ENCODE measurements at places on chromosomes 16 and 17.
A peak's percentile ranks its signal among the peaks of the same experiment; 100 is the strongest.

DNA sequence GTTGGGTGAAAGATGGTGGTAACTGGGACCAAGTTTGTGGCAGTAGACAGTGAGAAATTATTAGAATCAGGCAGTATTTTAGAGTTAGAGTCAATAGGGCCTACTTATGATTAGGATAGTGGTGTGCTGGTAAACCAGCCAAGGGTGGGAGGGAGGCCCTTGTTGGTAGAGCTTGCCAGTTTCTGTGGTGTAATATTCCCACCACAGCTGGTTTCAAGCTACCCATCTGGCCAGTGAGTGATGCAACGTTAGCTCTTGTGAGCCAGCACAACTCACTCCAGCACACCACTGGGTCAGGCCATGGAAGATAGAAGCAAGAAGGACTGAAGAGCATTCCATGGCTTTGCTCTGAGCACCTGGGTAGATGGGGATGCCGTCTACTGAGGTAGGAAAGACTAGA, 34.9 kb downstream of the GNAO1 start:
- DNase-seq: no peak

- DNase-seq: no peak
These were observed 49.3 kb downstream of the USP10 start for GRCh38 chr16:84749072-84749471.

DNA sequence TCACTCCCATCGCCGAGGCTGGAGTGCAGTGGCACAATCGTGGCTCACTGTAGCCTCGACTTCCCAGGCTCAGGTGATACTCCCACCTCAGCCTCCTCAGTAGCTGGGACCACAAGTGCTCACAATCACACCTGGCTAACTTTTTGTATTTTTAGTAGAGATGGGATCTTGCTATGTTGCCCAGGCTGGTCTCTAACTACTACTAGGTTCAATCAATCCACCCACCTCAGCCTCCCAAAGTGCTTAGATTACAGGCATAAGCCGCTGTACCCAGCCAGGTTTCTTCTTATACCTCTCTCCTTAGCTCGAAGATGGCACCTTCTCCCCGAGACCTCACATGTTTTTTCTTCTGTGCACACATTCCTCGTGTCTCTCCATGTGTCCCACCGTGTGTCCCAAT, 3.0 kb downstream of the TSPAN10 start:
- DNase-seq: no peak

- DNase-seq: no peak
These were observed 42.6 kb upstream of the CHMP6 start for GRCh38 chr17:80948976-80949450.

GRCh38 chr17:19724501-19725420, 8.4 kb upstream of the SLC47A2 start:
- peak; percentile 36 for DNase-seq

DNA sequence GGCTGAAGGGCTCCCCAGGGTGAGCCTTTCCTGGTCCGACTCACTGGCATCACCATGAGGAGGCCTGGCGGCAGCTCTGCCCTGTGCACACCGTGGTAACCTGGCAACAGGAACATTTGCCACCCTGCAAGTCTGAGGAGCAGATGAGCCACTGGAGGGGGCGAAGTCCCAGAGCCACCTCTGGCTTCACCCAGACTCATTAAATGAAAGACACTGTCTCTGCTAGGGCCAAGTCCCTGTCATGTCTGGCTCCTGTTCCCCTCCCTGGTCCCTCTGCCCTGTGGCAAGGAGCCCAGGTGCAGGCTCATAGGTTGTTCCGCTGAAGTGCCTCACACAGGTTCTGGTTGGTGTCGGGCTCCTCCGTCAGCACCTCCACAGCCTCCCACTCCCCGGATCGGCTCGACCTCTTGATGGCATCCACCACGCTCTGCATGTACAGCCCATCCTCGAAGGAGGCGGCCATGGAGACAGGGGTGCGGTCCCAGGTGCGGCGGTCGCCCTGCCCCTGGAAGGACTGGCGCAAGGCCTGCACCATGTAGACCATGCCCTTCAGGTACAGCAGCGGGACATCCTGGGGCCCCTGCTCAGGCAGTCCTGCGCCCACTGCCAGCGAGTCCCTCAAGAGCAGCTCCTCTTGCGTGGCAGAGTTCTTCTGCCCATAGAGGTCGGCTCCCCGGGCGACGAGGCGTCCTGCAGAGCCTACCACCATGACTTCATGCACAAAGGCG, 8.4 kb downstream of the C16orf86 start:
- no peak for DNase-seq

DNA sequence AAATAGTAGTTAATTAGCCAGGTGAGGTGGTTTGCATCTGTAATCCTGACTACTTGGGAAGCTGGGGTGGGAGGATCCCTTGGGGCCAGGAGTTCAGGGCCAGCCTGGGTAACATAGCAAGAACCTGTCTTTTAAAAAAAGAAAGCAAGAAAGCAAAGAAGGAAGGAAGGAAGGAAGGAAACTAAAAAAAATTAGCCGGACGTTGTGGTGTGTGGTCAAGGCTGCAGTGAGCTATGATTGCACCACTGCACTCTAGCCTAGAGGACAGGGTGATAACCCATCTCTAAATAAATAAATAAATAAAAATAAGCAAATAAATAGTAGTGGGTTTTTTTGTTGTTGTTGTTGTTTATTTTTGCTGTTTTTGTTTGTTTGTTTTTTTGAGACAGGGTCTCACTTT, 39.3 kb upstream of the MAP2K6 start:
- DNase-seq: no peak

DNA sequence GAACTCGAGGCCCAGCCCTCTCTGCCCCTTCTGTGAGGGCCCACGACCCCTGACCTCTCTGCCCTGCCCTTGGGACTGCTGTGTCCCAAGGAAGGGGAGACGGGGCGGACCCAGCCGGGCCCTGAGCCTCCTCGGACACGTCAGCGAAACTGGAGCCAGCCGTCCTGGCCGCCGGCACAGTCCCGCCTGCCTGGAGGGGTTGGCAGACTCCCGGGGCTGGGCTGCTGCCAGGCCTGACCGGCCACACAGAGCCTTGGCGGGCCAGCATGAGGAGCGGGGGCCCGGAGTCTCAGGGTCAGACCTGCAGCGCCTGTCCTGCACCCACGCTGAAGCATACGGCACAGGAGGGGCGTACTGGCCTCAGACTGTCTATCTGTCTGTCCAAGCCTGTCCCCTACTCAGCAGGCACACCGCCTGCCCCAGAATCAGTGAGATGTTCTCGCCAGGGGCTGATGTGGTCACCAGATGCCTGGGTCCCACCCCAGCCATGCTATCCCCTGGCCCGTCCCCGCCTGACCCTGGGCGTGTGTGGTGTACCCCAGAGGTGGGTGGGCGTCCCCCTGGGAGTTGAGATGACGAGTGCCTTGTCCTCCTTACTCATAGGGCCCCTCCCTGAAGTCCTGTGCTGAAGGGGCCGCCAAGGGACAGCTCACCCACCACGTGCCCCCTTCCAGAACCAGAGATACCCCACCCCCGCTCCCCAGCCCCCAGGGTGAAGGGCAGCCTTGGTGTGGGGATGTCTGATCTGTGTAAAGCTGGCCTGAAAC, 4.7 kb downstream of the VASN start:
- DNase-seq: peak; percentile 83

- peak; percentile 33 for DNase-seq
These were observed 33.4 kb downstream of the PSME3IP1 start for GRCh38 chr16:57152096-57153093.

- DNase-seq: no peak
These were observed 1376.4 kb downstream of the CDH11 start for GRCh38 chr16:63745456-63745855.

- no peak for DNase-seq
These were observed 16.5 kb upstream of the ST6GALNAC1 start for GRCh38 chr17:76659928-76660655.

- no peak for DNase-seq
These were observed 165.1 kb downstream of the CHD9 start for GRCh38 chr16:53219795-53220454.

- no peak for DNase-seq
These were observed at the start of gene HNF1B for GRCh38 chr17:37744961-37745800. Gene HNF1B (minus strand): TSS chr17:37745059. CDS start chr17:37744884, 175 bp downstream.

DNA sequence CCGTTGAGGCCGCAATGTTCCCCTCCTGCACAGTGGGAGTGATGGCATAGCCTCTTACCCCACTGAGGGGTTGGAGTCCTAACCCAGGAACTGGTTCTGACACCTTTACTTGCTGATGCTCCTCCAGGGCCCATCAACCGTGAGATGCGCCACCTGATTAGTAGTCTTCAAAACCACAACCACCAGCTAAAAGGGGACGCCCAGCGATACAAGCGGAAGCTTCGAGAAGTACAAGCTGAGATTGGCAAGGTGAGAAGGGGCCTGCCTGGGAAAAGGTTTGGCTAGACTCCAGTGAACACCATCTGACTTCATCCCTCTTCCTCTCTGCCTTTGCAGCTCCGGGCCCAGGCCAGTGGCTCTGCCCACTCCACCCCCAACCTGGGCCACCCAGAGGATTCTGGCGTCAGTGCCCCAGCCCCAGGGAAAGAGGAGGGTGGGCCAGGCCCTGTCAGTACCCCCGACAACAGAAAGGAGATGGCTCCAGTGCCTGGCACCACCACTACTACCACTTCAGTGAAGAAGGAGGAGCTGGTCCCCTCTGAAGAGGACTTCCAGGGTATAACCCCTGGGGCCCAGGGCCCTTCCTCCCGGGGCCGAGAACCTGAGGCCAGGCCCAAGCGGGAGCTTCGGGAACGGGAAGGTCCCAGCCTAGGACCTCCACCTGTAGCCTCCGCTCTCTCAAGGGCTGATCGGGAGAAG, 5.8 kb downstream of the RNF40 start:
- no peak for DNase-seq

- DNase-seq: no peak
These were observed 13.3 kb downstream of the SAP30BP start for GRCh38 chr17:75680431-75680830.

- DNase-seq: no peak
These were observed 21.4 kb upstream of the PVALEF start for GRCh38 chr17:81143717-81144422.

- no peak for DNase-seq
These were observed 134.1 kb downstream of the RGS9 start for GRCh38 chr17:65271296-65271695.

GRCh38 chr16:70600730-70601129, 45.6 kb upstream of the IL34 start:
- DNase-seq: no peak

GRCh38 chr17:45230410-45230786, 8.7 kb downstream of the FMNL1 start:
- no peak for DNase-seq

DNA sequence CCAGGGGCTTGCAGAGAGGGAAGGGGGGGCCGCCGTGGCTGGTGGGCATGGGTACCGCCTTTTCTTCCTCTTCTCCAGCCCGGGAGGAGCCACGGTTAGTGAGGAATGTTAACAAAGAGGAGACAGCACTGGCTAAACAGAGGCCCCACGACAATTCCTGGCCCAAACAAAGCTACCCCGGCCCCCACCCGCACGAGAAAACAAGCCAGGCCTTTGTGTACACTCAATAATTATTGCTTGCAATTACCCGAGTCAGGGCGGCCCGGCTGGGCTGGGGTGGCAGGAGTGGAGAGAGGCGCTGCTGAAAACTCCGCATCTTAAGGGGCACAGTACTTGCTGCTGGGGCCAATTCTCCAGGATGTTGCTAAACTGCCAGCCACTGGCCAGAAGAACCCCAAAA, 56.4 kb downstream of the IRX5 start:
- DNase-seq: peak; percentile 74

- no peak for DNase-seq
These were observed 565 bp downstream of the DDX52 start for GRCh38 chr17:37642681-37643080.

DNA sequence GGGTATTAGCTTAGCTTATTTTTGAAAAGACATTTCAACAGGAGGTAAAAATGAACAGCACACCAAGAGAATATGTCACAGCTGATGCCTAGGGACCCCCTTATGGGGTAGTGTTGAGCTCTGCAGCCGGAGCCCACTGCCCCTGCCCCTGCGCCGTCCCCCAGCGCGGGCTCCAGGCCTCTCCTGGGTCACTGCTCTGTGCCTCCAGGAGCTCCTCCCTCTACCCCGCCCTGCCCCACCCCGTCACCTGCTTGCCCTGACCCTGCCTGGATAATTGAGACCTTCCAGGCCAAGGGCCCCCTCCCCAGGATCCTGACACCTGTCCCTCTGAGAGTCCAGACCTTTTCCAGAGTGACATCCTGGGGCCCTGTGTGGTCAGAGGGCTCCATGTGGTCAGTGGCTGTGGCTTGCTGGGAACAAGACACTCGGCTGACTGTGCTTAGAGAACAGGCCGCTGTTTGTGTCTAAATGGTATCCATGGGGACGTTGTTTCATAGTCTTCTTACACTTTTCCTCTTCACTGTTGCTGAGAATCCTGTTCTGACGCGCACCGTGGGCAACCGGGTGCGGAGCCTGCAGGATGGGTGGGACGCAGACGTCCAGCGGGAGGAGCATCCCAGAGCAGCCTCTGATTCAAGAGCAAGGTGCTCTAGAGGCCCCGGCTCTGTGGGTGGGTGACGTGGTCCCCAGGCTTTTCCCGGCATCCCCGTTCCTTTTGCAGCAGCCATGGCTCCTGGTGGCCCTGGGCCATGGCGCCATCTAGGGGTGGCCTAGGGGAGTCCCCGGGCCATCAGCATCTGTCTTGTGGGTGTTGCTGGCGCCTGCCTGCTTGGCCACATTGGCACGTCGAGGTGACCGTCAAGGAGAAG, 20.0 kb upstream of the WFIKKN1 start:
- DNase-seq: peak; percentile 65

- no peak for DNase-seq
These were observed 89.9 kb upstream of the C16orf82 start for GRCh38 chr16:26976873-26977272.

- DNase-seq: no peak
These were observed 3.2 kb downstream of the NAGS start for GRCh38 chr17:44007346-44008204.

DNA sequence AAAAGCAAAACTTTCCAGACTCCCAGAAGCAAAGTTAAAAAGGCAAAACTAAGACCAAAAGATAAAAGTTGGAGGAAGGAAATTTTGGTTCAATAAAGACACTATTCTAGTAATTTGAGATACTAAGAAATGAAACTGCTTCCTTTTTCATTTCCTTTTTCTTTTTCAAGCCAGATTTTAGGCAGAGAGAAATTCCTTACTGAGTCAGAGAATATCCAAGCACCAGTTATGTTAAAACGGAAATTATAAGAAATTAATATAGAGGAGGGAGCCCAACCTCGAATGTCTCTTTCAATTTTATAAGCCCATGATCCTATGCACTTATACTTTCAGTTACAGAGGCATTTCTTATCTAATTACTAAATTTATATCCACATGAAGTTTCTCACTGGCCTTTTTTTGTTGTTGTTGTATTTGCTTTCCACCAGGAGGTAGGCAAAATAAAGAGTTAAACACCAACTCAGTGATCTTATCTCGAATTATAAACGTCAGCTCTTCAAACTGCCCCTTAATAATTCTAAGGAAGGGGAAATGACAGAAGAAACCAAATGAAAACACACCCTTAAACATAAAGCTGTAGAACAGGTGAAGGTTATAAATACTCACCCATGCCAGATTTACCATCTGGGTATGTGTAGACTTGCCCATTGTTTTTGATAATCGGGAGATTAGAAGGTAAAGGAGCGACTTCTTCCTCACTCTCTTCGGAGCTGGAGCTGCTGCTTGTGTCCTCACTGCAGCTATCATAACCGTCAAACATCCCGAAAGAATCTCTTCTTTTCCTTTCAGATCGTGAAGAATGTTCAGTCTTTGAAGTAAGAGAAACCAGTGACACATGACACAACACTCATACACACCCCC, 35.2 kb downstream of the MBTD1 start:
- no peak for DNase-seq

All from midbrain (tissue), 1 donor.